ENCODE measurements at places on chromosomes 1 and 21.
A peak's percentile ranks its signal among the peaks of the same experiment; 100 is the strongest.

GRCh38 chr1:18352636-18353265 is 128.0 kb upstream of the KLHDC7A start:
- DNase-seq, result no peak

- DNase-seq, result no peak
Observed at GRCh38 chr1:41383094-41383852, 22.0 kb downstream of the FOXO6 start.

DNA sequence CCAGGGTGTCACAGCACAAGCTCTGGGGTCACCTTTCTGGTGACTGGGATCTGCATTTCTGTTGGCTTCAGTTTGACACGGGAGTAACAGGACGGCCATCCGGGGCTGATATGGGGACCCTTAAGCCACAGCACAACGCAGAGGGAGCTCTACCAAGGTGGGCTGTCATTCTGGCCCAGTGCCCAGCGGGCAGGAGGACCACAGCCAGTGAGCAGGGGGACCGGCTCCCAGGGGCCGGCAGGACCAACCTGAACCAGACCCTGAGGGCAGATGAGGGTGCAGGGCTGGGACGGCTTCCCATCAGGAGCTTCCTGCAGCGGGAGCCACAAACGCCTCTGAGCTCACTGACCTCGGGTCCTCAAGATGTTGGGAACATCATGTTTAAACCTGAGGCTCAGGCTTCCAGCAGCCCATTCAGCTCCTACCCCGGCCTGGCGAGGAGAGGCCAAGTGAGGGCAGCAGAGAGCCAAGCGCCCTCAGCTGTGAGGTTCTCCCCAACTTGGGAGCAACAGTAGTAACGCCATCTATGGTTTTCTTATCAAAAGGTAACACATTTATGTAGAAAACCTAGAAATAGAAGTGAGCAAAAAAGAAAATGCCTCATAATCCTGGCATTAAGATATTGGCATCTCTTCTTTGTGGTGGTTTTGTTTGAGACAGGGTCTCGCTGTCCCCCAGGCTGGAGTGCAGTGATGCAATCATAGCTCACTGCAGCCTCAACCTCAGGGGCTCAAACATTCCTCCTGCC is 26.8 kb downstream of the TMEM201 start:
- DNase-seq, result peak; percentile 78

DNA sequence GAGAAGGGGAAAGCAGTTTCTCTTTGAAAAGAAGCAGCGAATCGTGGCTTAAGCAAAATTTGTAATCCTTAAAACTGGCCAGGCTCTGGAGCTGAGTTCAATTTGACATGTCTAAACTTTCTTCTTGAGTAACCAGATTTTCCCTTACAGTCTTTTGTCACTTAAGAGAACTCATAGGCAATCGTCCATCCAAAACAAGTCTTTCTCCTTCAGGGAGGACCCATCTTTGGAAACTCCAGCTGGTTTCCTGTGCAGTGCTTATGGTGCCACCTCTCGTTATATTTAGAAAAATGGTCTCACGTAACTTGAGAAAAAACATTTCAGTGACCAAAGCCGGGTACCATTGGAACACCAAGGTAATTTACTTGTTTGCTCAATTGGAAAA is 1.8 kb upstream of the PTTG1IP start:
- no peak for DNase-seq

DNA sequence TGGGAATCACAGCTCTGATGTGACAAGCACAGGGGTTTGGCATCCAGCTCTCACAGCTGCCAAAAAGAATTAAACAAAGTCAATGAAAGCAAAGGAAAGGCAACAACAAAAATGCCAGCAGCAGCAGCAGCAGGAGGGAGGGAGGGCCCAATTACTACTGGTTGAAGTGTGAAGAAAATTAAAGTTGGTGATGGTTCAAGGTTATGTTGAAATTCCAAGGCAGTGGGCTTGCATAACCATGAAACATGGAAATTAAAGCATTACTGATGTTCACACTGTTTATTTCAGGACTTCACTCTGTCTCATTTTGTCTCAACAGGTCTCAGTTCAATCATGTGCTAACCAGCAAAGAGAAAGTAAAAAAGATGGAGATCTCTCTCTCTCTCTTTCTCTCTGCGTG is 220.3 kb upstream of the LYPLAL1 start:
- no peak for DNase-seq

DNA sequence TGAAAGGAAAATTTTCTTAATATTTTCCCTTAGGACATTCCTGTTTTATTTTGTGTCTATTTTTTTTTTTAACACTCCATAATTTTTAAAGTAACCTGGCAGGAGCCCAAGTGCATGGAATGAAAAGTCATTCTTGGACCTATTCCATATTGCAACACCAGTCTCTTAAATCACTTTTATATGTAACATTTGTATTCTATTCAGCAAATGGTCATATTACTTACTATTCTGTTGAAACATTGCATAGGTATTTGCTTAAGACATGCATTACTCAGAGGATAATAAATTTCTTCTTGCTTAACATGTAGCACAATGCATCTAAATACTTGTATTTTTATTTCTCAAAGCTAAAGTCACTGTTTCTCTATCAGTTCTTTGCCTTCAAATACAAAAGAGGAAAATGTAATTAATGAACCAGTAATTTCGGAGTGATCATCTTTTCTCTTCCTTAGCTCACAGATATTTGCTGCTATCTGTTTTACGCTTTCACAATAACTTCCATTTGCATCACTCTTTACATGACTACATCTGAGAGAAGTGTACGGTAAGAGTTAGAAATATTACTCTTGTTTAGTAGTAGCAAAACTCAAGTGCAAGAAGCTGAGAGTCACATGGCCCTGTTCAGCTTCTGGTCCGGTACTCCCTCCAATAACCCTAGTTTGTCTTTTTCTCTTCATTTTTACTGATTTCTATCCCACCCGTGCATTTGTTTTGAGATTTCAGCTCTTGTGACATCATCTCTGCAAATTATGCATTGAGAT is 394.8 kb downstream of the USP25 start:
- no peak for DNase-seq

- DNase-seq, result no peak
Observed at GRCh38 chr1:21157868-21158267, 18.8 kb downstream of the EIF4G3 start.

GRCh38 chr1:62989497-62989896 is 205.6 kb downstream of the ATG4C start:
- no peak for DNase-seq

DNA sequence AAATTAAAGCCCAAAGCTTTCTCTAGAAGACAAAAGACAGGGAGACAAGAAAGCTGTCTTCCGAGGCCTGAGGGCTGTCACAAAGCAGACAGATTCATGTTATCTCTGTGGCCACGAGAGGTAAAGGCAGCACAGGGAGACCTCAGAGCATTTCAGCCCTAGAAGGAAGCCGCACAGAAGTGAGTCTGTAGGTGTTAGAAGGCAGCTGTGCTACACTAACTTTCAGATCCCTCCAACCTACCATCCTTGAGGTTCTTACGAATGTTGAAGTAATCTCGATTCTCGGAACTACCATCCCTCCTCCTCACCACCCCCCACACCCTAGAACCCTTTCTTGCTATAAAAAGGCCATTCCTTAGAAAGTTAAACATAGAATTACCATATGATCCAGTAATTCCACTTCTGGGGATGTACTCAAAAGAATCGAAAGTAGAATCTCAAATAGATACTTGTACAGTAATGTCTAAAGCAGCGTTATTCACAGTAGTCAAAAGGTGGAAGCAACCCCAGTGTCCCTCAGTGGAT is 21.5 kb upstream of the LYST start:
- DNase-seq, result no peak

- DNase-seq, result no peak
Observed at GRCh38 chr1:118364882-118365281, 179.9 kb upstream of the SPAG17 start.

DNA sequence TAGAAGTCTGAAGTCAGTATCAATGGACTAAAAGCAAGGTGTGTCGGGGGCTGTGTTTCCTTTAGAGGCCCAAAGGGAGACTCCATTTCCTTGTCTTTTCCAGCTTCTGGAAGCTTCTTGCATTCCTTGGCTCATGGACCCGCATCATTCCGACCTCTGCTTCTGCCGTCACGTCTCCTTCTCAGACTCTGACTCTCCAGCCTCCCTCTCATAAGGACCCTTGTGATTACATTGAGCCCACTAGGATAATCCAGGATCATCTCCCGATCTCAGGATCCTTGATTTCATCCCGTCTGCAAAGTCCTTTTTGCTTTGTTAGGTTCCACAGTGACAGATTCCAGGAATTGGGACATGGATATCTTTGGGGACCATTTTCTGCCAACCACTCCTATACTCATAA is 265.8 kb upstream of the CSF3R start:
- no peak for DNase-seq

DNA sequence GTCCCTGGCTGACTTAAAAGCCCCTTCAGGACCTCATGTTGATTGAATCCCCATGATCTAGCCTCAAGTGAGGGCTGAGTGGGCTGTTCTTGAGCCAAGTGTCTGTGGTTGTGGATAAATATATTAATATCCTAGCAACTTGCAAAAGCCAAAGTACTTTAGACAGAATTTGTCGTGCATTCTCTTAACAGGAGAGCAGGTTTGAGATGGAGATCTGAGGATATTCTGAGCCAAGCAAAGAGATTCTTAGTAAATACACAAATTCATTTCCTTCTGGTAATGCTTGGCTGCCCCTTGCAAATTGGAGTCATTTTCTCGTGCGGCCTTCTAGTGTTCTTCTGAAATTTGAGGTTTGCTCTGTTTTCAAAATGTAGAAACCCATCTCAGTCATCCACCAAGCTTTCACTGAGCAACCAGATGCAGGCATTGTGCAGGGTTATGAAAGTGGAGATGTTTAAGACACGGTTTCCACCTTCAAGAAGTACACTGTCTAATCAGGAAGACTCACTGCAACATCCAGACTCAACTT is 242.1 kb upstream of the JUN start:
- DNase-seq, result no peak

DNA sequence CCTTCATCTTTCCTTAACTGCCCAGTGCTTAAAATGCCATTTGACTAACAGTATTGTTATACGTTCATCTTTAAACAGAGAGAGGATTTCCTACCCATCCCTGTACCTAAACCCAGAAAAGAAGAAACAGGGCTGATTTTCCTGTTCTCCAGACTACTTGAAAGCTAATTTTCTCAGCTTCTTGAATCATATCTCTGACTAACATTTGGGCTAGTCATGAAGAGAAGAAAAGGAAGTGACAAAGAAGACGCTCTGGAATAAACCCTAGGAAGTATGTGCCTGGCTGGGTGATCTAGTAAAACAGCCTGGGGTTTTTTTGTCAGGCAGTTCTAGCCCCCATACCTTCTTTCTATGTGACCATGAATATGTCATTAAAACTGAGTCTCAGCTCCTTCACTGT is 44.8 kb upstream of the SGIP1 start:
- no peak for DNase-seq

GRCh38 chr1:88421997-88422396 is 262.1 kb upstream of the PKN2 start:
- DNase-seq, result no peak

GRCh38 chr1:245896258-245896657 is 610.8 kb downstream of the SMYD3 start:
- no peak for DNase-seq
